Effector memory CD4-positive, alpha-beta T cell (primary cell): ENCODE measurements at places on chromosomes 3 and 15.

GRCh38 chr3:131846296-131846924 lies 188.4 kb downstream of the CPNE4 start:
- no peak for DNase-seq

DNA sequence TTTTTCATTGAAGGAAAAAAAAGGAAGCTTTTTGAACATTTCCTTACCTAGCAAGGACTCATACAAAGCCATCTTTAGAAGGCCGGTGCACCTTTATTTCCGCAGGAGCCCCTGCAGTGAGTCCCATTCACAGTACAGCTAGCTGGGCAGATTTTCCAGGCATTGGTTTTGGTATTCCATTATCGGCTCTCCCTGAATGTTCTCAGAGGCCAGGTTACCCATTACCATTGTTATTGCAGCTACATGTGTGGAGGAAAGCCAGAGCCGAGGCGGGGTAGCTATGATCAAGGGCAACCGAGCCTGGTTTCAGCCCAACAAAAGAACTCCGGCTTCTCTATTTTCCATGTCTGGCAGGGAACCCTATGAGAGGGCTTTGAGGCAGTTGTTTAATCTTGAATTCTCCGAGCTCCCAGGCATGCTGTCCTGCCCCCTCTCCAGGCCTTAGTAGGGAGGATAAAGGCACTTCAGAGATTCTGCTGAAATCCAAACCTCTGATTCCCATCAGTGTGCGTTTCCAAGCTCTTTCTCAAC lies 100.3 kb downstream of the LRRK1 start:
- DNase-seq, result no peak

DNA sequence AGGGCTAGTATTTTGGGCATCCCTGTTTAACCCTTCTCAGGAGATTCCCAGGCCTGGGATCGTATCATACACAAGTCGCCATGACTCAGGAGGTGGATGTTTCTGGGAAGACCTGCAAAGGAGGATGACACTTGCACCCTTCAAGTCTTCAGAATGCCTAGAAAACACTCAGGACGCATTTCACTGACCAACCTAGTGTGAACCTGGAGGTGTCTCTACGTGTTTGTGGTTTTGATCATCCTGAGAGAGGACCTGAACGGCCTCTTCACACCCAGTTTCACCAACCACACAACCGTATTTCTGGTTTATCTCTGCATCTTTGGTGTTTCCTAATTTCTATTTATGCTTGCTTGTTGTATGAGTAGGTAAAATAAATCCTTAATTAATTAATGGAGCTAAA lies 2.8 kb upstream of the CLDND1 start:
- no peak for DNase-seq

DNA sequence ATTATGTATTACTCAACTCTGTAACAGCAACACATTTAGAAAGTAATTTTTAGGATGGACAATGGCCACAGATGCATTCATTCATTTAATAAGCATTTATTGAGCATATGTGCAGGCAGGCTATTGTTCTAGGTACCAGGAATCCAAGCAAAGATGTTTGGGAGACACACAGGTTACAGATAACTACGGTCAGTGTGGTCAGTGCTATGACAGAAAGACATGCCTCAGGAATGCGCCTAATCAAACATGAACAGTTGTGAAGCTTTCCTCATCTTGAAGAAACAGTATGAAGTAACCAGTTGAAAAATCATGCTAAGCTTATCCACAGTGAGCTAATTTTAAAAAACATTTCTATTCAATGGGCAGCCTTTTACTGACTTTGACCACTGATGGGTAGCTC lies 155.4 kb upstream of the CCDC54 start:
- DNase-seq, result no peak

DNA sequence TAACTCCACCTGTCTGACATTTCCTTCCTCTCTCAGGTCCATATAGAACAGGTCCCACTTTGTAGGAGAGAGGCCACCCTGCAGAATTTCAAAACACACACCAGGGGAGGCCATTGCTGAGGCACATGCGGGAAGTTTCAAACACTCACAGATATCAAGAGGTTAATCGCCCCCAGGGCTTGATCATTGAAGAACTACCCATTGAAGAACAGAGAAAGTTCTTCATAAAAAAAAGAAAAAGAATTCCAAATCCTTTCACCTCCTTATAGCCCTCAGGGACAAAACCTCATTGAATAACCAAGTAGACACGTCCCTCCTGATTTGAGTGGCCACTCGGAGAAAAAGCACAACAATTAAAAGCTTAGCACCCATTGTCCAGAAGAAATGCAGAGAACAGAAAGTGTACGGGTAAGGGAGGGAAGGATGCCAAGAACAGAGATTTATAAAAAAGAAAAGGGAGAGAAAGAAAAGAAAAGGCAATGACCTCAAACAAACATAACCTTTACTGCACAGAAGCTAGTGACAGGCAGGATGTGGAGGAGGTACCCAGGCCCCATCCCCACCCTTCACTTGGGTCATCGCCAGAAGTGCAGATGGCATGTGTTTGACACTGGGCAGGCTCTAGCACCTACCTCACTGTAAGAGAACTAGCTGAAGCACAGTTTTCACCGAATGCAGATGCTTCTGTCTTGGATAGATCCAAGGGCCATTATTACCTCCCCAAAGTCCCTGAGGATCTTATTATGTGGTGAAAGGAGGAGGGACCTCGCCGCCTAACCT lies 112.3 kb upstream of the HES1 start:
- no peak for DNase-seq

- DNase-seq, result no peak
Observed at GRCh38 chr3:69012800-69013252, 658 bp downstream of the EOGT start.
